ENCODE measurements at places on chromosomes 5 and 9.

- DNase-seq = no peak
Observed at GRCh38 chr5:142438573-142438972, 113.8 kb upstream of the SPRY4 start.

DNA sequence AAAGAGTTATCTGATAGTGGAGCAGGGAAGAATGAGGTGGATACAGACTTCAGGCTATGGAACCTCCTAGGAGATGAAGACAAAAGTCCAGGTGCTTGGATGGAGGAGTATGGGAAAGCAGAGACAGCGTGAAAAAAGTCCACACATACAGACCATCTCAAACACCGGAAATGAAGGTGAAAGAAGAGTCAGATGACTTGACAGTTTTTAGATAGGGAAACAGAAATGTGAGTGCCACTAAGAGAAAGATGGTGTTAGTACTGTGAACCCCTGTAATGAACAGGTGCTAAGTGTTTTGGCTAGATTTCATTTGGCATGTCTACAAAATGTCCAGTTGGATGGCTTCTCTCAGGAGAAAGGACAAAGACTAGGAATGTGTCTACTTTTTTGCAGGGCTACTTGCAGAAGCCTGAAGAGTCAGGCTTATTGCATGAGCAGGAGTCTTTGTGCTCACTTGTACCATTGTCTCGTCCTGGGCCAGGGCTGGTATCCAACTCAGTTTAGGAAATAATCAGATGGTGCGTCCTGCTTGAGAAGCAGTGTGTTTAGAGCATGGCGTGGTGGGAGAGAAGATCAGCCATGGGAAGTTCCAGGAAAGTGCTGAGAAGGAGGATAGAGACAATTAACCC lies 90.6 kb upstream of the STARD4 start:
- DNase-seq = no peak

GRCh38 chr5:66982470-66982869 lies 214.1 kb downstream of the CD180 start:
- DNase-seq = no peak

DNA sequence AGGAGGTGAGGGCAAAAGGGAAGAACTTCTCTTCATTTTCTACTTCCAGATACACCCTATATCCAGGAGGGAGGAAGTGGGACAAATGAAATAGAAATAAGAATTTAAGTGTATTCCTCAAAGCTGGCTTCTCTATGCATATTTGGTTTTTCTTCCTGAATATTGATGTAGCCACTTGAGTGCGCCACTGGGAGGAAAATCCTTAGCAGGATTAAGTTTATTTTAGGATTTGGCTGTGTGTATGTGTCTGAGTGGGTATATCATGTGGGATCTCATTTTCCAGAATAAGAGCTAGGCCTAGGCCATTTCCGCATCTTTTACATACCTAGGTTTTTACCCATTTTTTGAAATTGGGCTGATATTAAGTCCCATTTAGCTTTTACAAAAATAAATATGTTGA lies 42.5 kb downstream of the MAP1B start:
- DNase-seq = no peak

- DNase-seq = no peak
Observed at GRCh38 chr5:149429839-149430721, 51.0 kb upstream of the IL17B start.

DNA sequence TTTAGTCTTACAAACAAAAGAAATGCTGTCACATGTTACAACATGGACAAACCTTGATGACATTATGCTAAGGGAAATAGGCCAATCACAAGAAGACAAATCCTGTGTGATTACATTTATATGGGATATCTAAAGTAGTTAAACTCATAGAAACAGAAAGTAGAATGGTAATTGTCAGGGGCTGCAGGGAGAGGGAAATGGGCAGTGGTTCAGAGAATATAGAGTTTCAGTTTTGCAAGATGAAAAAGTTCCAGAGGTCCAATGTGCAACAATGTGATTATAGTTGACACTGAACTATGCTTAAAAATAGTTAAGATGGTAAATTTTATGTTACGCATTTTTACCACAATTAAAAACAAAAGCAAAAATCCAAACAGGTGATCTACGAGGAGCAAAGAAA lies 265.5 kb downstream of the NDUFS4 start:
- DNase-seq = no peak

- no peak for DNase-seq
Observed at GRCh38 chr5:127375124-127375523, 84.5 kb downstream of the MEGF10 start.

DNA sequence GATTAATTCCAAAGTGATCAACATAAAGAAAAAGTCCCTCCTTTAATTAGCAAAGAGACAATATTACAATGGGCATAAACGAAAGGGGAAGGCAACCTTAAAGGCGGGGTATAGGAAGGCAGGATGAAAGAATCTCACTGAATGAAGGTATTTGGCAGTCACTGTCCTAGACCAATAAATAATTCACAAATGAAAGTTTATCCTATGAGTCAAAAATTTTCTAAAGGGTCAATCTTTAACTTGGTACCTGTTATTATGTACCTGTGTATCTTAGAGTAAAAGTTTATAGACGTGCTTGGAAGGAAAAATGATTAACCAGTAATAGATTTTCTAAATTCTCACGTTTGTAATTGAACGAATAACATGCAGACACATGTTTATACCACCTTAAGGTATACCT lies 945.8 kb upstream of the DMAC1 start:
- no peak for DNase-seq

- DNase-seq = no peak
Observed at GRCh38 chr5:144468571-144468970, 297.9 kb downstream of the KCTD16 start.

- no peak for DNase-seq
Observed at GRCh38 chr9:124390794-124391658, 24.2 kb downstream of the PSMB7 start.

DNA sequence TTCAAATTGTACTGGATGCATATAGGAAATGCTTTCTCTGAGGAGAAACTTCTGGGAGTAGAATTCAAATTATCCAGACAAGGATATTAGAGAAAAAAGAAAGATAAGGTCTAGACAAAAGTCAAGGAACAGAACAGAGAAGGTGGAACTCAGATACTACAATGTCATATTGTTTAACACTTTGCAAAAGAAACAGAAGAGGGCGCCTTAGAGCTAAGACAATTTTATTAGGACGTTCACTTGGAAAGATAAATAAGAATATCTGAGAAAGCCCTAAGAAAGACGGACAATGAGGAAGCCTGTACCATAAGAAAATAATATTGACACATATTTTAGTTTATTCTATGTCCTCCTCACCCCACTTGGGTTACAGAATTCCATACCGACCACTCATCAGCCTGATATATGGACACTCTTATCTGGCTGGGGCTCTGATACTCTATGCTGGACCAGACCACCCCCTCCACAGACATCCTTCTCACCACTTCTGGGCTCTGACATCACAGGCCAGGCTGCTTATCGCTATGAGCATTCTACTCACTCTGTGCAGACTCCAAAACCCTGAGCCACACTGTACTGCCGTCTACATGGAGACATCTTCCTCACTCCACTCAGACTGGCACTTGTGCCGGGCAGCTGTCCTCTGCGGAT lies 9.1 kb upstream of the AK3 start:
- no peak for DNase-seq

GRCh38 chr5:1470762-1471211 lies 25.5 kb upstream of the SLC6A3 start:
- no peak for DNase-seq

GRCh38 chr9:42396318-42396717 lies 212.9 kb downstream of the SPATA31A6 start:
- DNase-seq = no peak

- no peak for DNase-seq
Observed at GRCh38 chr9:131278702-131279111, 2.4 kb upstream of the FAM78A start.

DNA sequence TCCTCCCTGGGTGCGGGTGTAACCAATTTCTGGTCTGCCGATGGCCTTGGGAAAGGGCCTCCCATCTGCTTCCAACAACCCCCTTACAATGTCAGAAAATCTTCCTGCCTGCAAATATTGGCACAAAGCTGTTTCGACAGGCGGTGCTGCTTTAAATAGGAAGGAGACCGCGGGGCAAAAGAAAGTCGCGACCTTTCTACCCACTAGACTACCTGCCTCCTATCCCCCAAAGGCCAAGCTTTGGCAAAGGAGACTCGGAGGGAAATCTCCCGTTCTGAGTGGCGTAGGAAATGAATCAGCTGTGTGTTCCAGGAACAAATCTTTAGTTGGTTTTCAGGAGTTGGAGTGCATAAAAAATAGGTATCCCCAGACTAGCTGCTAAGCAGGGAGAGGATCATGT lies 36.8 kb upstream of the NFIB start:
- DNase-seq = no peak

Data from CD4-positive, alpha-beta T cell treated with Interleukin-1 beta for 1 hour (primary cell).